ENCODE measurements at places on chromosomes 16 and 17.

GRCh38 chr16:84228256-84228838 is 11.5 kb downstream of the KCNG4 start:
- DNase-seq: no peak

- no peak for DNase-seq
These were observed 1.9 kb downstream of the USH1G start for GRCh38 chr17:74921026-74921681.

DNA sequence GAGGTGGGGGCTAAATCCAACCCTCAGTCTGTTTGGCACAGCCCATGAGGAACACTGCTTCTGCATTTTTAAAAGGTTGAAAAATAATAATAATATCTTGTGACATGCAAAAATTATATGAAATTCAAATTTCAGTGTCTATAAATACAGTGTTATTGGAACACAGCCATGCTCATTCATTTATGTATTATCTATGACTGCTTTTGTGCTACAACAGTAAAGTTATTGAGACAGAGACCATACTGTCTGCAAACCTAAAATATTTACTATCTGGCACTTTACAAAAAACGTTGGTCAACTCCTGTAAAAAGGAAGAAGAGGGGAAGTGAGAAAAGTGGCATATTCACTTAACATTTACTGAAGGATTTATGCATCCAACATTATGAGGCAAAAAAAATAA is 3.1 kb downstream of the ABCA5 start:
- DNase-seq: no peak

DNA sequence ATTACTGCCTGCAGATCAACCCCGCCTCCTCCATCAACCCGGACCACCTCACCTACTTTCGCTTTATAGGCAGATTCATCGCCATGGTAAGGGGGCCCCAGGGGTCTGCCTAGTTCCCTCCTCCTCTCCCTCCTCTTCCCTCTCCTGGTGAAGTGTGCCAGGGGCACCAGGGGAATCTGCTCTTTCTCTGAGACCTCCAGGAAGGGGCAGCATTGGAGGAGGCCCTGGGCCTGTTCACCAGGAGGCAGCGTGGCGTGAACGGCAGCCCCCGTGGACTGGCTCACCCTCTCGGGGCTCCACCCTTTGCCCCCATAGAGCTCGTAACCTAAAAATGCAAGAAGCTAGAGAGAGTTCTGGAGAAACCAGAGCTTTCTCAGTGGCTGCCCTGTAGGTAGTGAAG is 17.1 kb upstream of the CLEC18A start:
- no peak for DNase-seq

- DNase-seq: peak; percentile 95
These were observed 12.5 kb upstream of the SREBF1 start for GRCh38 chr17:17849147-17849820.

DNA sequence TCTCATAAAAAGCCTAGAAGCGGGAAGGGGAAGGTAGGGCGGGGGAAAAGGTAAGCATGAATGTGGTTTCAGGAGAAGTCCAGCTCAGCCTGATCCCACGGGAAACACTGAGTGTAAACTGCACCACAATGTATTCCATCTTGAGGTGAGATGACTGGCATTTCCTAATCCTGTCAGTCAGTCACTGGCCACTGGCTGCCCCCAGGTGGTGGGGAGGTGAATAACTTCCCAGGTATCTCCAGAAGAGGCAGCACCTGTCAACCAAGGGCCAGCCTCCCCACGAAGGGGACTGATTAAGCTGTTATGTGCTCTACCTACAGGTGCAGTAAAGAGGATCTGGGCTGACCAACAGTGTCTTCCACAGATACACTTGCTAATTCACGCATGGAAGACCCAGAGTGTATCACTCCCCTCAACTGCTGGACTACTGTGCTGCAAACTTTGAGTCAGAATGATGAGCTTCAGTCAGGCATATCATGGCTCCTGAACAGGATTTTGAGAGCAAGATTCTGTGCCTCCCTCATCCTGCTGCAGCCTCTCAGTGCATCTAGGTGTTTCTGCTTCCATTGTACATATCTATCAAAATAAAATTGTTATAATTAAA is 108.5 kb upstream of the CCL2 start:
- DNase-seq: peak; percentile 49

- no peak for DNase-seq
These were observed 306.0 kb downstream of the MAF start for GRCh38 chr16:79294568-79294967.

- DNase-seq: no peak
These were observed 391.3 kb upstream of the CDH5 start for GRCh38 chr16:65975049-65975708.

DNA sequence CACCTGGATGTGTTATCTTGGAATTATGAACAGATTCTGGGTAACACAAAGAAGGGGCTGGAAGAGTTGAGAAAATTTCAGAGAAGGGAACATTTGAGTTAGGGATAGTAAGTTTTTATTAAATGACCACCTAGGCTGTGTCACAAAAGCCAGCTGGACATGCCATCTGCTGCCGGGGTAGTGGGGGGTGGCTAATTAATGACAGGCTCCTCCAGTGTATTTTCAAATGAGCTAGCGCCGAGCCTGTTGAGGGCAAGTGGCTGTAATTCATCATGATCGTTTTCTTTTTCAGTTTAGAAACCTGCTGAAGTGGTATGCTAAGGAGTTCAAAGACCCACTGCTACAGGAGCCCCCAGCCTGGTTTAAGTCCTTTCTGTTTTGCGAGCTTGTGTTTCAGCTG is 6.2 kb downstream of the TMEM97 start:
- no peak for DNase-seq

- no peak for DNase-seq
These were observed 178.9 kb downstream of the MYO1D start for GRCh38 chr17:32697728-32698625.

Data from CD8-positive, alpha-beta T cell (primary cell).